Stimulated activated CD8-positive, alpha-beta memory T cell treated with anti-CD3 and anti-CD28 coated beads, Interleukin-12 subunit alpha, Interleukin-12 subunit beta, amount 100 ng/mL, for 4 hours (primary cell): ENCODE measurements at places on chromosomes 16 and 17.

DNA sequence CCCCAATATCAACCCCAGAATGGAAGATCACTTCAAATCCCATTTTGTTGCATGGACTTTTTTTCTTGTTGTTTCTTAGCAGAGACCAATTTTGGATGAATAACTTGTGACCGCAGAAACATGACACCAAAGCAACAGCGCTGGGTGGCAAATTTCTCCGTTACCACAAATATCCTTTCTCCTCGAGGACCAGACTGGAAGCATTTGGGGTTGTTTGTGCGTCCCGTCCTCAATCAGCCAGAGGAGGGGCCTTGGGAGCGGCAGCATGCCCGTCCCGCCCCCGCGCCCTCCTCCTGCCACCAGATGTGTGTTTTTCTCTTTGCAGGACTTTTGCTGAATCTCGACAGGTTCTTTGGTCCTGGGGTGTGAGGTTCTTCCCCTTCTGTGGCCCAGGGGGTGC is 282.5 kb upstream of the FOXF1 start:
- DNase-seq = no peak

- DNase-seq = no peak
Measured at GRCh38 chr17:83103200-83103942, 24.0 kb downstream of the METRNL start.

- no peak for DNase-seq
Measured at GRCh38 chr17:30101686-30102390, 14.8 kb upstream of the NSRP1 start.

DNA sequence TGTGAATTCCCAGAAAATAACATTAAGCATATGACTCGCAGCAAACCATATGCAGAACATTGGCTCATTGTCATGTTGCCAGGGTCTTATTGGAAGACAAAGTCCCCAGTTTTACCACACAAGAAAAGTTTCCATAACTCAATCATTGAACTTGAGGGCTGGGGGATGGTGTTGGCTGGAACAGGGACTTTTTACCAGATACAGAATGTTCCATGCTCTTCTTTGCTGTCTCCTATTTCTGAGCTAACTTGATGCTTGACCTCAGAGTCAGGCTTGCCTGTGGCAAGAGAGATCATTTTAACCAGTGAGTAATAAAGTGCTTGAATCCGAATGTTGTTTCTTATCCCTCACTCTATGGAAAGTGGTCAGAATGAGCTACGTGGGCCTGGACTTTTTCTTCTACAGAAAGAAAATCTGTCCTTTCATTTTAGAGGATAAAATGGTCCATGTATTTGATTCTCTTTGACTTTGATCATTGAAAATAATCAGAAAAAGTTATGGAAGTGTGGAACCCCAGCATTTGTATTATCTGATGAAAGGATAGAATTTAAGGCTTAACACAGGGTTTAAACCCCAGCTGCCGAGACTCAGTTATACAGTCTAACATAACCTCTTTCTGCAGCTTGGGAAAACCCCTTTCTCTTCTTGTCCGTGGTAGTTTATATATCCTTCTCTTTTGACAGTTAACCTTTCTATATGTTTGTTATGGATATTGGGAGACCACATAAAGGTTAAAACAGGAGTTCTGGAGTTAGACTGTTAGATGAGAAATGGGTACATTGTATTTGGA is 67.0 kb downstream of the TUBD1 start:
- DNase-seq = no peak

DNA sequence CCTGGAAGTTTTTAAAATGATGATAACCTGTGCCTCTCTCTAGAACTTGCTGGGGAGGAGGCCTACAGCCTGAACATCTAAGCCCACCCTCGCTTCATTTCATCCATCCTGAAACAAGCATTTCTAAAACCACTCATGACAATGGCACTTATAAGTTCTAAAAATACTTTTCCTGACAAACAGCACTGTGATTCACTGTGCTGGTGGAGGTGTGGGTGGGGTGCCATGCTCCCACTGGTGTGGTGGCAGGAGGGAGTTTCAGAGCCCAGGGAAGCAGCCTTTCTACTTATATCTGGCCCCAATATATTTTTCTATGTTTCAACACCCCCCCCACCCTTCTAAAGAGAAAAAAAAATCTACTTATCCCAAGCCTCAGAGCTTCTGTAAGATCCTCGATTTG is 52.6 kb downstream of the RAB11FIP4 start:
- no peak for DNase-seq

DNA sequence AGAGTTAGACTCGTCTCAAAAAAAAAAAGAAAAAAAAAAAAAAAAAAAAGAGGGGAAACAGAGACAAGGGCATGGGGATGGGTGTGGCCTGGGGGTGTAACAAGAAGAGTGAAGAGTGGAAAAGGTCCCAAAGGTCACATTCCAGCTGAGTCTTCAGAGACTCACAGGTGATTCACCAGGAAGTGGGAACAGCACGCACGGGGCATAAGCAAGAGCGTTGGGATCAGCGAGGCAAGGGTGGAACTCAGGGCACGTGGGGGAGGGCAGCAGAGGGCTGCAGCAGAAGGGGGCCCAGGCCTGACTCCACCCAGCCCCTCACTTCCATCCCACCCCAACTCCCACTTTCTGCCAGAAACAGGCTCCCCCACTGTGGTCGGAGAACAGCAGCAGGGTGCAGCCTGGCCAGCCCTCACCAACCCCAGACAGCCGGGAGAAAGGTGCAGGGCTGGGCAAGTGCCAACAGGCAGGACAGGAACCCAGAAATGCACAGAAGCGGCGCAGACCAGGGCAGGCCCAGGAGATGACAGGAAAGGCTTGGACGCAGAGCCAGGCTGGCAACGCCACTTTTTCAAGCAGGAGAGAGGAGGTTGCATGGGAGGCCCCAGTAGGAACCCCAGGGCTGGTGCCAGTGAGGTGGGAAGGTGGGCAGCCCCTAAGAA is 3.3 kb downstream of the MEAK7 start:
- no peak for DNase-seq

DNA sequence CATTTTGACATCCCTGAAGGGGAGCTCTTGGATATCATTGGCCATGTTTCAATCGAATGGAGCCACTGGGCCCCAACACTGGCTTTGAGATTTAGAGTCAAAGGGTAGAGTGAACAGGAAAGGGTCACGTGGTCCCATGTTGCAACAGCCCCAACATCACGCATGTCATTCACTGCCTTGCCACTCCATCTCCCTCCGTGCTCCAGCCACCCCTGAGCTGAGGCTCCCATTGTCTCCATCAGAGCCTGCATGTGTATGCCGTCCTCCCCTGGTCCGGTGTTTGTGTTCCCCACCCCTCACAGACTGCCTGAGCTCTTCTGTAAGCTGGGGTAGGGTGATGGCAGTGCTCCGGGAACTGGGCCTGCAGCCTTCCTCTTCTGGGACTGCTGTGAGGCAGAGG is 12.1 kb downstream of the NFE2L1 start:
- no peak for DNase-seq
